ENCODE measurements at places on chromosomes 3 and 15.
A peak's percentile ranks its signal among the peaks of the same experiment; 100 is the strongest.

DNA sequence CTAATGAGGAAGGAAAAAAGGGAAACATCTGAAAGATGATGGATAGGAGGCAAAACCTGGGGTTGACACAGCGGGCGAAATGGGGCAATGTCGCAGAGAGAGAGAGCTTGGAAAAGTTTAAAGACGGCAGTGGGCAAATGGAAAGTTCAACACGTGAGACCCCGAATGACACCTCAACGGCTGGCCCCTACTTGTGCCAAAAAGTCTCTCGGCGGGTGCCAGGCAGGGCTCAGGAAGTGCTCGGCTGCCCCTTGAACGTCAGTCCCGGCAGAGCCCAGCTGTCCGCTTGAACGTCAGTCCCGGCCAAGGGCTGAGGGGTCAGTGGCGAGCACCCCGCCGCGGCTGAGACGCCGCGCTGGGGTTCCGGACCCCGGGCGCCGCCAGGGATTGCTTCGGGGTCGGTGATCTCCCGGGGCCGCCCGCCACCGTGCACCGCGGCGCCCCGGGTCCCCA is 658 bp downstream of the EOGT start:
- DNase-seq, result peak; percentile 40

DNA sequence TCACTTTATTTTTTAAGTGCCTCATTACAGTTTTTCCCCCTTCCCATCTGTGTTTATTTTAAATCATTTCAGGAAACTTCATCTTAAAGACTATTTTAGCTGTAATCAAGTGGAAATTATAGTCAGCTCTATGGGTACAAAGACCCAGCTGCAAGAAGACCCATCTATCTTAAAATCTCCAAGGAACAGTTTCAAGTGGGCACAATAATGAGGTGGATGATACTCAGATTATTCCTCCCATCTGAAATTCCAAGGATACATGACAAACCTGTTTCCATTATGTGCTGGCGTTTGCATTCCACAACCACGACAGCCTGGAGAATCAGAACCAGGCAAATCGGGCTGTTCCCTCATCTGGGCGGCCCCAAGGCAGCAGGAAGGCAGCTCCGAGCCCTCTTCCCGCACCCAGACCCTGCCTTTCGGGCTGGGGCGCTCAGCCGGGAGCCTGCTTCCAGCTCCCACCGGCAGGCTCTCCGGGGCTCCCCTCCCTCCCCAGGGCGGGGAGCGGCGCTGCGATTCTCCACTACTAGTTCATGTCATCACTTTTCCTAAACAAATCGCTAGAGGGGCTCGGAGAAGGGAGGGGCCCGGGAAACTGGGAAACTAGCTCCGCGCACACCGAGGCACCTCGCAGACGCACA is at the start of gene MGLL:
MGLL (minus strand) TSS at position 475 of the 641 bp plus-strand sequence; CDS start at position 278, 197 bp downstream.
- DNase-seq, result peak; percentile 26

GRCh38 chr15:75107908-75108838 is 84.8 kb downstream of the PPCDC start:
- DNase-seq, result peak; percentile 13

DNA sequence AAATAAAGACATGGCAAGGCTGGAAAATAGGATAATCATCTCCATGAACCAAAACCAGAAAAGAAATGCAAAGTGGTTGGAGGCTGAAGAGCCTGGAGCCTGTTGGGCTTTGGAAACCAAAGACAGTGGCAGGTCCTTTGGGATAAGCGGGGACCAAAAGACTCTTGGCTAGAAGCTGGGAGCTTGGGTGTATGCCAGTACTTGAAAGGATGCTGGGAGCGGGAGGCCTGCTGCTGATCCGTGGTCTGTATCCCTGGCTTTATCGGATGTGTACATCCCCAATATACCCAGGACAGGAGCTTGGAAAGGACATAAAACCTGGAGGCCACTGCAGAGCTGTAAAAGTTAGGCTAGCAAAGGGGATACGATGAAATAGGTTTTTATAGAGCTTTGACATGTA is 1.3 kb upstream of the CHRNB4 start:
- DNase-seq, result no peak

GRCh38 chr15:39834256-39834655 is 51.6 kb upstream of the FSIP1 start:
- DNase-seq, result no peak

DNA sequence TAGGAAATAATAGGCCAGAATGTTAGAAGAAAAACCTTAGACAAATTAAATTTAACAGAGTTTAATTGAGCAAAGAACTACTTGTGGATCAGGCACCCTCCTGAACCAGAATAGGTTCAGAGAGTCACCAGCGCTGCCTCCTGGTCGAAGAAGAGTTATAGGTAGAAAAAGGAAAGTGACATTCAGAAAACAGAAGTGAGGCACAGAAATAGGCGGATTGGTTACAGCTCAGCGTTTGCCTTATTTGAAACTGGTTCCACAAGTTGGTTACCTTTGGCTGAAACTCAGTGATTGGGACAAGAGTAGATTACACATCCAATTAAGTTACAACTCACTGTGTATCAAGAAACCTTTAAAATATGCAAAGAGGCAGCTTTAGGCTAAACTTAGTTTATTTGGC is 4.4 kb downstream of the AADAC start:
- no peak for DNase-seq

GRCh38 chr15:95716708-95717107 is 613.8 kb upstream of the NR2F2 start:
- DNase-seq, result no peak

GRCh38 chr15:64209680-64210334 is 47.0 kb upstream of the PPIB start:
- DNase-seq, result no peak

DNA sequence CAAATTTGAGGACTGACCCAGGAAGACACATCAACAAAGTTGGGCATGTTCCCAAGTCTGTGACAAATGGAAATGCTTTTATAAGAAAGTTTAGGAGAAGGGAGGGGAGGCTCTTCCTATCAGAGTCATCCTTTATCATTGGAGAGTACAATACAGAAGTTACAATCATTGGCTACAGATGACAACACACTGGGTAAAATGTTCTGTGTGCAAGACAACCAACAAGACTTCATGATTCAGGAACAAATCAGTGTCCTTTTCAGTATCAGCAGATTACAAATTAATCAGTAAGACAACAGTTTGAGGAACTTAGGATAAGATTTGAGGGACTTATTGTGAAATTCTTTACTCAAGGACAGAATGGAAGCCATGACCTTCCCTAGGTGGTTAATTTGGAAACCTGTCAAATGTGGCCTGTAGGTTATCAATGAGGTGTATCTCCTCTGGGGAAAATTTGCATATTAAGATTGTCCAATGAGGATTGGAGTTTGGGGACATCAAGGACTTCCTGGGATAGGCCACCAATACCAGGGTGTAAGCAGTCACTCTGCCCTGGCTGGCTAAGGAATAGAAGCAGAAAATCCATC is 274.4 kb upstream of the RORA start:
- DNase-seq, result no peak

DNA sequence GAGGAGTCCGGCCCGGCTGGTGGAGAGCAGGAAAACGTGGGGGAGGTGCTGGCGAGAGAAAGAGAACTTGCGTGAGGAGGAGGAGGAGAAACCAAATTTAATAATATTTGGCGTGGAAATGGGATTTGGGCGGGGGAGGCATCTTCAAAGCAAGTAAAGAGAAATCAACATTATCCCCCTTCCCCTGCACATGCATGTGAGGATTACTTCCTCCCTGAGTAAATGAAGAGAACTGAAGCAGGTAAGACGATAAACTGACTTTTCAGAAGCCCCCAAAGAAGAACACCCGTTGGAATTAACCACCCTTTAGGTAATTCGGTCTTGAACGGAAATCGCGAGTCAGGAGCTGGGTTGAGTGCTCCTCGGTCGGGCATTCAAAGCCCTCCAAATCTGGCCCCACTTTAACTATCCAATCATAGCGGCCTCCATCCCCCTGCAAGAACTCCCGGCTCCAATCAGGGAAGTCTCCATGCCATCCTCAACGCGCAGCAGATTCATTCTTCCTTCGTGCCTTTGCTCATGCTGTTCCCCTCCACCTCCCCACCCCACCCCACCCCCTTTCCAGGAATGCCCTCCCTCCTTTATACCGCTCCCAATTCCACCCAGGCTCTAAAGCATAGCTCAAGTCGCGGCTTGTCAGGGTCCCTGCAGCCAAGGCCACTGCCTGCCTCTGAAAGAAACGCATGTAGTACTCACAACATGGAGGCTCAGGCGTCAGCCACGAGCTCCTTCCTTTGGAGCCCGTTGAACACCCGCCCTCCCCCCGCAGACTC is 545 bp upstream of the RFX7 start:
- peak; percentile 34 for DNase-seq

DNA sequence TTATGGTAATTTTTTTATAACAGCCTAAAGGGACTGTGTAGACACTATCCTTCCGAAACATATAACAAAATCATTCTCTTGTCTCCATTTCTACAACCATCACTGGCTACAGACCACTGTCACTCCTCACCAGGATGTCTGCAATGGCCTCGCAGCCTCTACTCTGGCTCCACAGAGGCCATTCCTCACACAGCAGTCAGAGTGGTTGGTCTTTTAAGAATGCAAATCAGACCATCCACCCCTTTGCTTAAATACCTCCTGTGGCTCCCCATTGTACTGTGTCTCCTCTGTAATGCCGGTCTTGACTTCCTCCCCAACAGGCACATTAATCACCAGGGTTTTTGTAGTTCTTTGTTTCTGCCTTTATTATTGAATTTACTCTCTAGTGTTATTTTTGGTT is 344.8 kb downstream of the ERC2 start:
- no peak for DNase-seq

DNA sequence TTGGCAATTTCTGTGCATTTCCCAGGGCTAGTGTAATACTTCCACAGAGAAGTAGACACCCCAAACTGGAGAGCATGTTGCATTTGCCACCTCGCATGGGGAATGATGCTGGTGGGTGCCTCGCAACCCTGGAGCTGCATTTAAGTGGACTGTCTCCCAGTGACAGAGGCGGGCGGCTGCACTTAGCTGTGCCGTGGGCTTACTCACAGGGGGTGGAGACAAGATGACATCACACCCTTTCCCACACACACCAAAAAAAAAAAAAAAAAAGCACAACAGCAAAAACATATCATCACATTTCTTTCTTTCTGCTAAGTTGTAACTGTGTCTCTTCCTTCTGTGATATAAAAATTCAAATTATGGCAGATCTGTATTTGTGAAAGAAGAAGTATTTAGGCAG is at the start of gene ABI3BP:
ABI3BP (minus strand) TSS at position 113 of the 400 bp plus-strand sequence; CDS start at position 76, 37 bp downstream.
- DNase-seq, result peak; percentile 82

DNA sequence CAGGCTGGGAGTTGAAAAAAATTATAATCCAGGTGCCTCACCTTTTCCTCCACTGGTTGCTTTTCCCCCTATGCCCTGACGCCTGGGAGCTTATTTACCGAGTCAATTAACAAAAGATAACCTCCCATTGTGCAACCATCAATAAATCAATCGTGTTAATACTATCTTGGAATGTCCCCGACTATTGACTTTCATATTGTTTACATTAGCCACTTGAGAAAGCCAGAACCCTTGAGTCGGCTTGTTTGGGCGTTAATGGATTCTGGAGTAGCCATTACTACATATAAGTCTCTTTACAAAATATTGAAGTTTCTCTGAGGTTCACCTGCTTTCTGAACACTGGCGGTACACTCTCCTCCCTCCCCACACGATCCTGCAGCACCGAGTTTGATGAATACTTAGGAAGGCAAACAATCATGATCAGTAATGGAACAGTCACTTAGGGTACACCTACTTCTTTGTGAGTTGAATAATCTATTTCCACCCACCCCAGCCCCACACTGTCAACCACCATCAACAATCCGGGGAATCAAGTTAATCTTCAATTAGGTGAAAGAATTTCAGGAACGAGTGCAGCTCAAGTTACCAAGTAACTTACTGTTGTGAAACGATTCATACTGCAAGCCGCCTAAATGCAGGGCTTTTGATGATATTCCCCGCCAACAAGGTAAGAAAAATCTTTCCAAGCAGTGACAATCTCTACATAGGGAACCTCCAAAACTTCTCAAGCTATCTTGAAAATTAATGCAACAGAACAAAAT is 159.3 kb upstream of the NR2F2 start:
- peak; percentile 59 for DNase-seq

- no peak for DNase-seq
These were observed 242.8 kb upstream of the GBE1 start for GRCh38 chr3:82004266-82004665.

- no peak for DNase-seq
These were observed 45.5 kb downstream of the PHLDB2 start for GRCh38 chr3:111904376-111905241.

DNA sequence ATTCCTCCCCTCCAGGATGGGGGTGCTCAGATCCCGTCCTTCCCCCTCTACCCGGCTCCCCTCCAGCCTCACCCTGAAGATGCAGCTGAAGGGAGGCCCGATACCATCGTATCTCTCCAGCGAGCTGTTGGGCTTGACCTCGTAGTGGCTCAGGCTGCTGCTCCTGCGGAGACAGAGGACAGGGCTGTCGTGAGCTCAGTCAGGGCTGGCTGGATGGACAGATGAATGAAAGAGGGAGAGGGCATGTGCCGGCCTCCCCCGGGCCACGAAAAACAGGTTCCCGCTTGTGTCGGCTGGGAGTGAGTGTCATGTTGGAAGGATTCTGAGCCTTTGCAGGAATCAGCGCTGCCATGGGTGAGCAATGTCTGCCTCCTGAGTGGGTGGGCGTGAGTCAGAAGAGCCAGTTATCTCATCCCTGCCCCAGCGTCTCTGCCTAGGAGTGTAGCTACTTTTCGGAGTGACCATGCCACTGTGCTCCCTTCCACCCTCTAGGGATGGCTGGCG is 35.2 kb downstream of the FEM1B start:
- no peak for DNase-seq

GRCh38 chr15:59687836-59688235 is 1.3 kb downstream of the BNIP2 start:
- no peak for DNase-seq

GRCh38 chr3:12995389-12996180 is 77.6 kb downstream of the IQSEC1 start:
- no peak for DNase-seq

DNA sequence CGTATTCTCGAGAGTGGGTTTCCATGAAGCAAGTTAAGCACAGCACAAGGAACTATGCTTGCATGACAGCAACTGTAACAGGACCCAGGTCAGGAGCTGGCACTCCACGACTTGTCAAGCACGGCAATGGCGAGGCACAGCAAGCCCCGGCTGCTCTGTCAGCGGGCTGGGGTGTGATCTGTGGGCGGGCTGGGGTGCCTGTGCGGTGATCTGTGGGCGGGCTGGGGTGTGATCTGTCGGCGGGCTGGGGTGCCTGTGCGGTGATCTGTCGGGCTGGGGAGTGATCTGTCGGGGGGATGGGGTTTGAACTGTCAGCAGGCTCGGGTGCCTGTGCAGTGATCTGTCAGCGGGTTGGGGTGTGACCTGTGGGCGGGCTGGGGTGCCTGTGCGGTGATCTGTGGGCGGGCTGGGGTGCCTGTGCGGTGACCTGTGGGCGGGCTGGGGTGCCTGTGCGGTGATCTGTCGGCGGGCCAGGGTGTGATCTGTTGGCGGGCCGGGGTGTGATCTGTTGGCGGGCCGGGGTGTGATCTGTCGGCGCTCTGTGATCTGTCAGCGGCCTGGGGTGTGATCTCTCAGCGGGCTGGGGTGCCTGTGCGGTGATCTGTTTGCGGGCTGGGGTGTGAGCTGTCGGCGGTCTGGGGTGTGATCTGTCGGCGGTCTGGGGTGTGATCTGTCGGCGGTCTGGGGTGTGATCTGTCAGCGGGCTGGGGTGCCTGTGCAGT is 205.7 kb downstream of the XXYLT1 start:
- no peak for DNase-seq

- DNase-seq, result no peak
These were observed 4.9 kb upstream of the TBC1D5 start for GRCh38 chr3:17747174-17747889.
